ENCODE measurements at places on chromosomes 4 and X.

- peak; percentile 6 for DNase-seq
Observed at GRCh38 chrX:134849390-134849789, 141.4 kb upstream of the SMIM10 start.

DNA sequence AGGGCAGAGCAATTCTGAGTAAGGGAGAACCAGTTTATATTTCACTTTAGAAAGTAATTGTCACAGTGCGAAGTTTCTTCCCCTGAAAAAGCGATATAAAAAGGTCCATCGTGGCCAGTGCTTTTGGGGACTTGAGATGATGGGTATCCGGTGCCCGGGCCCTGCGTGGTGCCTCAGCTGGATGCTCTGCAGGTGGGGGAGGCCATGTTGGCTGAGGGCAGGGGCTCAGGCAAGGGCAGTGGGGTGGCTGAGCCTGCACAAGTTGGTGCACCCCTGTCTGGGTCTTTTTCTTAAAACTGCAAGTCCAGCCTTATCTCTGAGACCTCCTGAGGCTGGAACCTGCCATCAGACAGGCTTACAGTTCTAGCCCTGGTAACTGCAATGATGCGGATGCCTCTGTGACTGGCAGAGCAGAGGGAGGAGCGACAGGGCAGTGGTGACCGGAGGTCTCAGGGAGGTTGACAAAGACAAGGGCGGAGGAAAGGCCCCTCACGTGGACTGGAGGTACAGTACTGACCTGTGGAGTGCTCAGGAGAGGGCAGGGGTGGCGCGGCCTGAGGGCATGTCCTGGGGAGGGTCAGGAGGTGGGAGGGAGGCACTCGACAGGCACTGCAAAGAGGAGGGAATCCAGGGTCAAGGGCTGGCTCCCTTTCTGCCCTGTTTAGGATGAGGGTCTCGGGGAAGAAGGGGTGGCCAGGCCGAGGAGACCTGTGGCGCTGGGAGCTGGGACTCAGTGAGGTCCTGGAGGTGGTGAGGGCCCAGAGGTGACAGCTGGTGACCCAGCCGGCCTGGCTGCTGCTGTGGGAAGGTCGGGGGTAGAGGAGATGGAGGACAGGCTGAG is 1.8 kb downstream of the RGS12 start:
- DNase-seq, result no peak

- DNase-seq, result no peak
Observed at GRCh38 chr4:122625156-122625555, 4.3 kb upstream of the IL21 start.

- no peak for DNase-seq
Observed at GRCh38 chr4:38818441-38818976, 13.9 kb upstream of the TLR1 start.

DNA sequence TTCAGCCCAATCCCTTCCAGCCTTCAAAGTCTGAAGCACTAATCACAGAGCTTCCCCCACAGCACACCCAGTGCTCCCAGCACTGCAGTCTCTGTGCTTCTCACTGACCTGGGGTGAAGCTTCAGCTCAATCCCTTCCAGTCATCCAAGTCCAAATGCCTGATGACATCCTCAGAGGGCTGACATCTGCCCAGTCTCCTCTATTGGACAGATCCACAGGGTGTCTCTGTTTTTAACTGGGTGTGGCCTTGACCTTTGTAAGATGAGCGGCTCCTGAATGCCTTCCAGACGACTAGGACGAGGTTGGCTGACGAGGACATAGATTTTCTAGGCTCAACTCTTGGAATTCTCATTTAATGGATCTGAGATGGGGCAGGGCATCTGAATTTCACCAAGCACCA is 7.6 kb upstream of the SLC2A9 start:
- no peak for DNase-seq
